ENCODE measurements at places on chromosomes 5 and 9. TPM values are rescaled to one million over a fixed set of nuclear protein-coding genes. Genes with fewer than 3 reads are reported as not detected.

The SPATA31A7 gene
- total RNA-seq: not detected

The PCDHGB5 gene
- total RNA-seq: 0.87 TPM

The SNCB gene
- 0.77 TPM for total RNA-seq

DNA sequence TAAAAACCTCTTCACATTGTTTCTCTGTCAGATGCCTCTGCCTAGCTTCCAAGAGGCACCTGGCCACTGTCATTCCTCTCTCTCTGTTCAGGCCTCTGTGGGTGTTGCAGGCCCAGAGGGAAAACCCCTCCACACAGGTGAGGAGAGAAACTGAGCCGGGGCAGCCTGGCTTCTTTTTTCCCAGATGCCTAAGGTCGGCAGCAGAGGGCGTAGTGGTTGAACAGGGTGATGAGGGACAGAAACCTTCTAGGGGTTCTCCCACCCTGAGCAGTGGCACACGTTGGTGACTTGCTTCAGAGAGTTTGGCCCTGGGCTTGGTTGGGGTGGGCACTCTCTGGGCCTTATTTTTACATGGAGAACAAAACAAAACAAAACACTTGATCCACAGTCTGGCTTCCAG lies 12.2 kb downstream of the IL9 start:
- H3K4me3 ChIP-seq: no peak overlapping the region
- no peaks in the 10 kb centered on the region for H3K27me3 ChIP-seq
- no peaks in the 10 kb centered on the region for H3K4me1 ChIP-seq
- no peak overlapping the region for H3K27ac ChIP-seq
- DNase-seq: no peak

DNA sequence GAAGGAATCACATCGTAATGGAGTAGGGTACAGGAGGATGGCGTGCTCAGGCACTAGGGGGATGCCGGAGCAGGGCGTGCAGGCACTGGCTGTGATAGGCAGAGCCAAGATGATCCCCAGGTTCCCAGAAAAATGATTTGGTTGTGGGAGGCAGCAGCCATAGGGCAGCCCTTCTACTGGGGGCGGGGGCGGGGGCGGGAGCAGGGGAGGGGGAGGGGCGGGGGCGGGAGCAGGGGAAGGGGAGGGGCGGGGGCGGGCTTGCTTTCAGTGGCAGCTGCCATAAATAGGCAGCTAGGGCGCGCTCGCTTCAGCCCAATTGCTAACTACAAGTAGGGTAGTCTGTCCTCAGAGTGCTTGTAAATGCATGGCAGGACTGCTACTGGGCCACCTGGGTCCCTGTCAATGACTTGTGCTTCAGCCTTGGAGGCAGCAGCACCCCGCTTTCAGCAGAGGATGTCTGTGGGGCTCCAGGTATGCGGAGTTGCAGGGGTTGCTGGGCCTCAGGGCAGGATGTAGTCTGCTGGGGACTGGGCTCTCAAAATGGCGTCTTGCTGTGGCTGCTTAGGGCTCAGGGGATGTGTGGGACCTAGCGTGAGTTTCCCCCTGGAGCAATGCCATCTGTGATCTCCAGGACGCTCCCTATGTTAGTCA lies 354.3 kb downstream of the RAB3C start:
- H3K4me1 ChIP-seq: no peaks in the 10 kb centered on the region
- DNase-seq: no peak
- no peaks in the 10 kb centered on the region for H3K36me3 ChIP-seq
- H3K27ac ChIP-seq: no peak overlapping the region

GRCh38 chr5:1392801-1393565 lies 48.1 kb upstream of the CLPTM1L start:
- no peak for DNase-seq
- peaks cover 7% of the 10 kb centered on the region for H3K4me1 ChIP-seq
- H3K36me3 ChIP-seq: no peaks in the 10 kb centered on the region
- H3K27me3 ChIP-seq: peaks cover 16% of the 10 kb centered on the region
- H3K27ac ChIP-seq: no peak overlapping the region

- no peaks in the 10 kb centered on the region for H3K4me1 ChIP-seq
- no peak overlapping the region for H3K27ac ChIP-seq
- no peaks in the 10 kb centered on the region for H3K36me3 ChIP-seq
- DNase-seq: no peak
- H3K4me3 ChIP-seq: no peak overlapping the region
Measured at GRCh38 chr5:82325155-82325554, 47.0 kb upstream of the RPS23 start.

- no peak overlapping the region for H3K4me3 ChIP-seq
- no peak overlapping the region for H3K27ac ChIP-seq
- DNase-seq: no peak
- H3K4me1 ChIP-seq: peaks cover 7% of the 10 kb centered on the region
Measured at GRCh38 chr5:132681983-132682382, 8.2 kb downstream of the IL4 start.
